ENCODE measurements at places on chromosomes 5 and 9. TPM values are rescaled to one million over a fixed set of nuclear protein-coding genes. Genes with fewer than 3 reads are reported as not detected.

The SLC6A7 gene
- total RNA-seq = 2.9 TPM

The C1QTNF2 gene
- 2.0 TPM for total RNA-seq

The HTR1A gene
- total RNA-seq = 20.4 TPM

The ARHGEF37 gene
- total RNA-seq = 1.2 TPM

The ZFP37 gene
- total RNA-seq = 22.8 TPM

The UBAP2 gene
- total RNA-seq = 66.0 TPM

The COL15A1 gene
- total RNA-seq = 6.9 TPM

The SPATA31D4 gene
- not detected for total RNA-seq

The NR4A3 gene
- total RNA-seq = 3.7 TPM

The FIBCD1 gene
- total RNA-seq = 0.82 TPM

The SHROOM1 gene
- 0.82 TPM for total RNA-seq

The AGXT2 gene
- total RNA-seq = not detected

The NACC2 gene
- 3.7 TPM for total RNA-seq

The CD72 gene
- 0.41 TPM for total RNA-seq

The LAMC3 gene
- total RNA-seq = 2.4 TPM

The CDH9 gene
- 31.4 TPM for total RNA-seq

The KLF4 gene
- 2.0 TPM for total RNA-seq

The KCTD16 gene
- total RNA-seq = 17.5 TPM

The ROR2 gene
- 0.82 TPM for total RNA-seq

The BHMT2 gene
- 0.41 TPM for total RNA-seq

The ZNF483 gene
- 37.1 TPM for total RNA-seq

The PCDHAC2 gene
- total RNA-seq = 29.8 TPM

The CYLC2 gene
- not detected for total RNA-seq

The ELOVL7 gene
- 4.1 TPM for total RNA-seq

The TRIM7 gene
- total RNA-seq = 2.0 TPM

The ACTL7B gene
- not detected for total RNA-seq

The DTWD2 gene
- total RNA-seq = 11.8 TPM

The TGFBI gene
- total RNA-seq = 4.9 TPM

The SLIT3 gene
- 2.0 TPM for total RNA-seq

The IL13 gene
- total RNA-seq = not detected

The TERT gene
- total RNA-seq = not detected

The IFNA14 gene
- total RNA-seq = not detected

The CDX1 gene
- not detected for total RNA-seq

The SLC36A2 gene
- not detected for total RNA-seq

The ASPN gene
- total RNA-seq = 5.3 TPM

The LYRM7 gene
- total RNA-seq = 30.2 TPM

The TNFSF8 gene
- under 0.01 TPM for total RNA-seq
